NCI-H510A treated with DMSO at 0.1 percent for 48 hours (cell line): ENCODE measurements at places on chromosomes 6 and 20.

- DNase-seq: no peak
Observed at GRCh38 chr6:108463784-108464183, 96.9 kb upstream of the FOXO3 start.

GRCh38 chr6:15476631-15477380 lies 186.0 kb downstream of the DTNBP1 start:
- DNase-seq: no peak

DNA sequence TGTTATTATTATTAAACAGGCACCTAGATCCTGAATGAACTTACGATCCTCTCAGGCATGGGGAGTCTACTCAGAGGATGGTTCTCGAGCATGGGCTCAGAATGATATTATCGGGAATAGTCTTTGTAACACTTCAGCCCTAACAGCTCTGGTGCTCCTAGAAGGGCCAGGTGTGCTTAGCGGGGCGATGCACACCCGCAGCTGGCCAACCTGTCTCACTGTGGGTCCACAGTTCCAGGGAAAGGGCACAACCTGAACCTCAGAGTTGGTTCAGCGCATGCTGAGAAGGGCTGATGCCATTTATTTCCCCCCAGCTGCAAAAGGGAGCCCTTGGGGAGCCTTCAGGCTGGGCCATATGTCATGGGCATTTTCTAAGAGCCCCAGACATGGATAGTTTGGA lies 26.2 kb downstream of the RRAGD start:
- DNase-seq: no peak

- DNase-seq: no peak
Observed at GRCh38 chr6:1586861-1587450, 22.8 kb upstream of the FOXC1 start.

GRCh38 chr6:20891161-20891560 lies 356.9 kb downstream of the CDKAL1 start:
- peak; percentile 33 for DNase-seq

GRCh38 chr6:156886409-156886808 lies 109.2 kb downstream of the ARID1B start:
- DNase-seq: no peak

DNA sequence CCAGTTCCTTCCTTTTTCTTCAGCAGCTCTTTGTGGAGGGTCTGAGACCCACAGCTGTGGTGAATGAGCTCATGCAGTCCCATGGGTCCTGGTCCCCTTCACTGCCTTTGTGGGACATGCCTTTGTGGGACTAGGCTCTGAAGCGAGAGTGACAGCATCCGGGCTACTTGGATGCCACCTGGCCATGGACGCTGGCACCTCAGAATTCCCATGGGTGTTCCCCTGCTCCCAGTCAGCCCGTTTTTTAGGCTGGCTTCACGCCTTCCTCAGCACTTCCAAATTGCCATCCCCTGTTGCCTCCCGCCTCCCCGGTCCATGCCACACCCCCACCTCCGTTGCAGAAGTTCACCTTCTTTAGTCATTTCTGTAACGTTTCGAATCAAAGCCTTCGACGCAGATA lies 45.1 kb downstream of the RAMACL start:
- DNase-seq: no peak

DNA sequence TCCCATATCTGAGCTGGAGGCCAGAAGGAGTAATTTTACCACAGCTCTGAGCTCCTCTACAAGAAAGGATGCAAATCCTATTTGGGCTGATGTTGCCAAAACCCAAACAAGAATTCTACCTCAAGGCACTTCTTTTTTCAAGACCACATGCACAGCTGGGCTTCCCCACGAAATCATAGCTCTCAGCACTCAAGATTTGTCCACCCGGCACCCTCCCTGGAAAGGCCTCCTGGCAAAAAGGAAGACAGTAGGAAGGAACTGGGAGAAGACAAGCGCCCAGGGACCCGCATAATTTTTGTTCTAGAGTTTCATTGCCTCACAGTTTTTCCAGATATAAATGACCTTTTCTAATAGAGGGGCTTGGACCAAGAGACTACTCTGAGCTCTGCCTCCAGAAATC lies 90.5 kb downstream of the BANF2 start:
- DNase-seq: no peak

DNA sequence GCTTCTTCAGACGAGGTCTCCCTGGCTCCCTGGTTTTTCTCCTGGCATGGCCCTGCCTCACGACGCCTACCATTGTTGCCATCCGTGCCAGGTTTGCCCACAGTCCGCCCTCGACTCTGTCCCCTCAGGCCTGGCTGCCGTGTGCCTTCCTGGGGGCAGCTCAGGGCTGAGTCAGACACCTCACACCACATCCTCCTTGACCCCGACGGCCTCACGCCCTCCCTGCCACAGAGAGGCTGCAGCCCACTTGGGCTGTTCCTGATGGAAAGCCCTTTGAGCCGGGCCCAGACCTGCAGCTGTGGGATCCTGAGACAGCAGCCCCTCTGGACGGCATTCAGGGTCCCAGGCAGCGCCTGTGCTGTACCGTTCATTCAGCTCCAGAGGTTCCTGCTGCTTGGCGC lies 108.3 kb downstream of the PSMB1 start:
- no peak for DNase-seq

DNA sequence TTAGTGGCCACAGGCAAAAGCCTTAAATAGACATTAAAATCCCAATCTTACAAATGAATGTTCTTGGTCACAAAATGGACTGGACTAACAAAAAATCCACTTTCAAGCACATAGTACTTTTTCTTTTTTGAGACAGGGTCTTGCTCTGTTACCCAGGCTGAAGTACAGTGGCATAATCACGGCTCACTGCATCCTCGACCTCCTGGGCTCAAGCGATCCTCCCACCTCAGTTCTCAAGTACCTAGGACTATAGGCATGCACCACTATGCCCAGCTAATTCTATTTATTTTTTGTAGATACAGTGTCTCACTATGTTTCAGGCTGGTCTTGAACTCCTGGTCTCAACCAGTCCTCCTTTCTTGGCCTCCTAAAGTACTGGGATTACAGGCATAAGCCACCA lies 59.4 kb downstream of the MAP3K5 start:
- DNase-seq: no peak

GRCh38 chr6:33616113-33616512 lies 5.0 kb upstream of the ITPR3 start:
- DNase-seq: no peak

- no peak for DNase-seq
Observed at GRCh38 chr6:165768961-165769360, 105.9 kb upstream of the PDE10A start.

- no peak for DNase-seq
Observed at GRCh38 chr6:84581494-84582259, 182.7 kb downstream of the TBX18 start.

DNA sequence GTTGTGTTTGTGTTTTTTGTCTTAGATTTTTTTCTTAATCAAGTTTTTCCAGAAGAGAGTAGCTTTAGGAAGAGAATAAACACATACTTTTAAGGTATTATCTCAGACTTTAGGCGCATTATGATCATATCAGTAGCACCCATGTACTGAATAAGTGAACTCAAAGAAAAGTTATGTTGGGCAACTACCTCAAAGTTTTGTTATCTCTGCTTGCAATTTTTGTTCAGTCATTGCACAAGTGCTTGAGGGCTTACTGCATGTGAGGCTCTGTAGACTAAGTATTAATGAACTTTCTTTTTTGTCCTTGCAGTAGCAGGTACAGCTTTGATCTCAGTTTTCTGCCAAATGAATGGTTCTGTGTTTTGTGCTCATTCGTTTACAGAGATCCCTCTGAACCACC lies 189.0 kb downstream of the SLC16A10 start:
- DNase-seq: no peak

- no peak for DNase-seq
Observed at GRCh38 chr6:113723182-113723581, 134.0 kb upstream of the MARCKS start.

DNA sequence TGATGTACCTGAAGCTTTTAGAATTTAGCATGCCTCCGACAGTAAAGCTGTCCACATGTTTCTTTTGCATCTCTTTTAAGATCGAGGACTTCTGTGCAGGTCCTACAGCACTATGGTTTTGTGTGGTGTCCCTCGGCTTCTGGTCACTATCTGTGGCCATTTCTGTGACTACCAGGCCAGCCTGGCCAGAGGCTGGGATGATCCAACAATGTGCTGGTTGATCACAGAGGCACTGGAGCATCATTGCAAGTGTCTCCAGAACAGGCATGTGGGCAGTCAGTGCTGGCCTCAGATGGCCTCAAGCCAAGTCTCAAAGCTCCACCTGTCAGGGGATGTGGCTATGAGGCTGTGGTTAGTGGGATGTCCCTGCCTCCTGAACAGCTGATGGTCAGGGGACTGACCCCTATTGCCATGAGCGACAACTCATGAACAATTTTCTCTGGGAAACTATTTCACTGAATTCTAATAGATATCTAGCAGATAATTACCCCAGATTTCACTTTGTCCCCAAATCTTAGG lies 136.6 kb downstream of the SYNDIG1 start:
- DNase-seq: no peak

GRCh38 chr6:165013701-165014100 lies 295.7 kb downstream of the C6orf118 start:
- DNase-seq: no peak

DNA sequence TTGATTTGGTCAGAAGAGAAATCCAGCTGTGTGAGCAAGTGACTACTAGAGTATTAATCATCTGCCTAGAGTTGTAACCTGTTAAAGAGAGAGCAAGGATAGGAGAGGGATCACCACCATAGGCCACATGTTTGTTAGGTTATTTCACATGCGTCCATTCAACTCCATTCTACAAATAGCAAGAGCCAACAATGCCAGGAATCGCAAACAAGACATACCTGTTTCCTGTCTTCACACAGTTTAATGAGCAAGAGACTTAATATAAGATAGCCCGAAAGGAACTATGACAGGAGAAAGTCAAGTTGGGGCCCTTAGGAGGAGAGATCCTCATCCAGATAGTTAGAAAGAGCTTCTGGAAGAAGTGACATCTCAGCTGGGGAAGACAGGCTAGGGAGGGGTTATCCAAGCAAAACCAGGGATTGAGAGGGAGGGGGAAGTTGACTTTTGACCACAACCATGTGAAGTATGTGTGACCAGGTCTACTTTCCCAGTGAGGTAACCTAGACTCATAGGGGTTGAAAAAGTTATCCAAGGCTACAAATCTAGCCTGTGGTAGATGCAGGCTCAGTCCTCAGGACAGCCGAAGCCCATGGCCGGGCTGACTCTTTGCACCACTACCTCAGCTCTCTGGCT lies 147.4 kb downstream of the ALDH8A1 start:
- no peak for DNase-seq

- no peak for DNase-seq
Observed at GRCh38 chr6:105109955-105110895, 69.6 kb downstream of the POPDC3 start.

DNA sequence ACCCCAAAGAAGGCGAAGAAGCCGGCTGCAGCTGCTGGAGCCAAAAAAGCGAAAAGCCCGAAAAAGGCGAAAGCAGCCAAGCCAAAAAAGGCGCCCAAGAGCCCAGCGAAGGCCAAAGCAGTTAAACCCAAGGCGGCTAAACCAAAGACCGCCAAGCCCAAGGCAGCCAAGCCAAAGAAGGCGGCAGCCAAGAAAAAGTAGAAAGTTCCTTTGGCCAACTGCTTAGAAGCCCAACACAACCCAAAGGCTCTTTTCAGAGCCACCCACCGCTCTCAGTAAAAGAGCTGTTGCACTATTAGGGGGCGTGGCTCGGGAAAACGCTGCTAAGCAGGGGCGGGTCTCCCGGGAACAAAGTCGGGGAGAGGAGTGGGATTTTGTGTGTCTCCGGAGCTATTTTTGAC lies 69.6 kb downstream of the HFE start:
- DNase-seq: no peak

GRCh38 chr6:32192608-32193039 lies at the start of gene GPSM3:
GPSM3 (minus strand) TSS chr6:32192643; CDS start chr6:32192513, 130 bp downstream.
- DNase-seq: peak; percentile 53

DNA sequence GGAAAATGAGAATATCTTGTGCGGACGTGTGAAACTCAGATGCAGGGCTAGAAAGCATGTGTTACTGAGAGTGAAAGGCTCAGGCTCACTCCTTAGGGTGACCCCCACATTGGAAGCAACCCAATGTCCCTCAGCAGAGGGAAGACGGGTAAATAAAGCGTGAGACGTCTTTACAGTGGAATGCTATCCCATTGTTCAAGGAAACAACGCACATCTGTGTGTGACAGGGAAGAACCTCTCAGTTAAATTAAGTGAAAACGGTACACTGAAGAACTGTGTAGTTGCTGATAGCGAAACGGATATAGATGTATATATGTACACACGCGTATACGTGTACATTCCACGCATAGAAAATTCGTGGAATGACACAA lies 839 bp downstream of the HNF4A start:
- no peak for DNase-seq

DNA sequence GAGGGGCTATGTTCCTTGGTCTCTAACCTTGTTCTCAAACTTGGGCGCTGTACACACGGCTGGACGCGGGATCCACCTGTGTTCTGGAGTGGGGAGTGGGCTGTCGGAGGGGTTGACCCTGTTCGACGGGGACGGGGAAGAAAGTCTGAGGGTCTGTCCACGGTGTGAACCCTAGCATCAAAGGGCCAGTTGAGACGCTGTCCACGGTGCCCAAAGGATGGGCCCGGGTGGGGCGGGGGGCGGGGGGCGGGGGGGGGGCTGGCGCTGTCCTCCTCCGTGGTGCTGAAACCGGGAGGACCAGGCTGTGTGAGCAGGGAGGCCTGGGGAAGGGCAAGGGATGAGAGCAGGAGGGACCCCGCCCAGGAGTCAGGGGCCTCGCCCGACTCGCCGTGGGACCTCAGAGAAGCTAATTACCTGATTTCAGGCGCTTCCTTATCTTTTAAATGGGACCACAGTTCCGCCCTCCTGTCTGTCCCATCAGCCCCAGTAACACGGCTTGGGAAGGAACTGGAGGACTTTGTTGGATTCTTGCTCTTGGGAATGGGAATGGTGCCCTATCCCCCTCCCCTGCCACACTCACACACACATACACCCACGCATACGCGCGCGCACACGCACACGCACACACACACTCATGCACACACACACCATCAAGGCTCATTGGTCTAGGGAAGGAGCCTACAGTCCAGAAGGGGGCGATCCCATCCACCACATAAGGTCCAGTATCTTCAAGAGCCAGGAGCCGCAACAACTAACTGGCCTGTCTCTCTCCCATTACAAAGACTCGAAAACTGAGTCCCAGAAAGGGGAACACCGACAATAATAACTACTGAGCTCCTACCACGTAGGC lies 1.0 kb upstream of the VSTM2L start:
- DNase-seq: peak; percentile 46
